ENCODE measurements at places on chromosomes 7 and 10.

DNA sequence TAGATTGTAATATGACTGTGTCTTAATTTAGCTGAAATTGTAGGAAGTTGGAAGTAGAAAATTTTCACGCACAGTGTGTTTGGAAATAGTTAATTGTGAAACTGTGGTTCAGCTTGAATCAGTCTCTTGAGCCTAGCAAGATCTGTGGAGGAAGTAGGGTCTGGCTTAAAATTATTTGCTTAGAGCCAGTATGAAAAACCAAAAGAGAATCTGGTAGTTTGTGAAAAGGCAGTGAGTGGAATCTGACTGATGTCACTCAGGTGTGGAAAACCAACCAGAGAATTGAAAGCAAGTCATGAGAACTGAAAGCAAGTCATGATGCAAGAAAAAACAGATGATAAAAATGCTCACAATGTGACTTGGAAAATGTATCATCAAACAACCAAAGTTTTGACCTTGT, 11.5 kb downstream of the LIPJ start:
- DNase-seq: no peak

- DNase-seq: no peak
These were observed 43.0 kb downstream of the ZMYND11 start for GRCh38 chr10:178208-178607.

GRCh38 chr10:21715531-21716195, 181.6 kb downstream of the MLLT10 start:
- DNase-seq: no peak

- no peak for DNase-seq
These were observed 108.7 kb downstream of the LARP4B start for GRCh38 chr10:822661-823367.

DNA sequence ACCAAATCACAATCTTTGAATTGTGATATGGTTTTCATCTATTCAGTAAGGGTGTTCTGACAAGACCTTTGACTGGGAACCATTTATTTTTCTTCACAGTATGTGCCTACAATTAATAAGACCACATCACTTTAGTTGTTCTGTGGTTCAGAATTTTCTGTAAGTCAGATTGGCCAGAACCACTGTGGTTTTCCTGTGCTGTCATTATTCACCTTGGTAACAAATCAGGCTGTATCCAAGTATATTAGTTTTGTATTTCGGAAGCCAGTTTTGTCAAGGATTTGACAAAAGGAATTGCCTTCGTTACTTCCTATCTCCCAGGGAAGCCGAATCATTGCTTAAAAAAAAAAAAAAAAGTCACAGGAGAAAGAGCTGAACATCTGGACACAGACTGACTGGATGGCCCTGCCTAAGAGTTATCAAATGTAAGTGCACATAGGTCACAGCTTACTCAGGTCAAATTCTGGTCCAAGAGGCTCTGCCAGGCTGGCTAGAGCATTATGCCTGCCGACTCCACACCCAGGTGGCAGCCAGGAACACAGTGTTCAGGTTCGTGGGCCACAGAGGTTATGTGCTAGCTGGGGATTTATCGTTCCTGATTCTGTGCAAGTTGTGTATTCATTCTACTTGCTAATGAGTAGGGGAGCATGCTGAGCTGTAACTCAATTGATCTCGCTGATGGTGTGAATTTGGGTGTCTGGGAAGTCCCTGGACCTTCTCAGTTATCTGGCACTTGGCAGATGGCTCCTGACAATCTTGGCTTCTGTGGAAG, 175.3 kb downstream of the JAZF1 start:
- DNase-seq: no peak

DNA sequence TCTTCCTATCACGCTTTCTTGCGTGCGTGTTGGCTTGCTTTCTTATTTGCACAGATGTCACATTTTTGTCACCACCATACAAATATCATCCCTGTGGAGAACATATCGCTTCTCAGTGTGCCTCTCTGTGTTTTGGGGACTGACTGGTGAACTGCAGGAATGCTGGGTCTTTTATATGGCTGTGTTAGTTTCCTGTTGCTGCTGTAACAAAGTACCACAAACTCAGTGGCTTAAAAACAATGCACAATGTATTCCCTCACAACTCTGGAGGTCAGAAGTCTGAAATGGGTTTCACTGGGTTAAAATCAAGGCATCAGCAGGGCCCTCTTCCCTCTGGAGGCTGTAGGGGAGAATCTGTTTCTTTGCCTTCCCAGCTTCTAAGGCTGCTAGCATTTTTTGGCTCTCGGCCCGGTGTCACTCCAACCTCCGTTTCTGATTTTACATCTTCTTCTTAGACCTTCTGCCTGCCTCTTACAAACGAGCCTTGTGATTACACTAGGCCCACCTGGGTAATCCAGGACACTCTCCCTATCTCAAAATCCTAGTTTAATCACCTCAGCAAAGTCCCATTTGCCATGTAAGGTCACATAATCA, 82.0 kb downstream of the LRMDA start:
- no peak for DNase-seq

Data from activated naive CD4-positive, alpha-beta T cell treated with Interleukin-2 at 50 U/mL for 16 hours (primary cell).